NCI-H187 treated with DMSO at 0.1 percent for 48 hours (cell line): ENCODE measurements at places on chromosomes 4 and X.
A peak's percentile ranks its signal among the peaks of the same experiment; 100 is the strongest.

DNA sequence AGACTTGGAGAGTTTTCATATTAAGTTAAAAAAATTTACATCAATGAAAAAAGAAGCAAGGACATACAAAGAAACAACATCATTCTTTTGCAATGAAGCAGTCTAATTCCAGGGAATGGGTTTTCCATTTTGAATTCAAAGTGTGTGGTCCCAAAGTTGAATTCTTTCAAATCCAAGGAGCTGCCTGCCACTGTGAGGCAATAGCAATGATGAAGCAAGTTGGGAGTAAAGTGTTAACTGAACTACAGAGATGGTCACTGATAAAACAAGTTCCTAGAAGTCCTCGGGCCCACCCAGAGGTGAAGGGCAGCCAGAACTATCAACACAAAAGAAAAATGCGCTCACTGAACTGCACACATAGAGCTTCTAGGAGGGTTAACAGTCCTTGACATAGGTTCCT is 115.9 kb downstream of the RAB28 start:
- no peak for DNase-seq

DNA sequence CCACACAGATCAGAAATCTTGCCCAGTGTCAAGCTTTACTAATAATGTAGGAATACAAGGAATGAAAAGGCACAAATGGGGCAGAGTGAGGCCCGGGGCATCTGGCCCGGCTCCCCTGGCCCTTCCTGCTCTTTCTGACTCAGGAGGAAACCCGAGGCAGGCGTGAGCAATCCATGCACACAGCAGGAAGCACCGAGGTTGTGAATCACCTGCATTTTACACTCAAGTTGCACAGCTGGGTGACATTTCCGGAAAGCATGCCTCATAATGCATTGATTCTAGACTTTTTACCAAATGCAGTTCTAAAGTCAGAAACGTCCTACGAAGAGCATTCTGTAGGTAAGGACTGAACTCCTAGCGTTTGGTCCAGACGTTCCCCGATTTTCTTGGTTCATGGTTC is 38.9 kb downstream of the PRIMPOL start:
- no peak for DNase-seq

DNA sequence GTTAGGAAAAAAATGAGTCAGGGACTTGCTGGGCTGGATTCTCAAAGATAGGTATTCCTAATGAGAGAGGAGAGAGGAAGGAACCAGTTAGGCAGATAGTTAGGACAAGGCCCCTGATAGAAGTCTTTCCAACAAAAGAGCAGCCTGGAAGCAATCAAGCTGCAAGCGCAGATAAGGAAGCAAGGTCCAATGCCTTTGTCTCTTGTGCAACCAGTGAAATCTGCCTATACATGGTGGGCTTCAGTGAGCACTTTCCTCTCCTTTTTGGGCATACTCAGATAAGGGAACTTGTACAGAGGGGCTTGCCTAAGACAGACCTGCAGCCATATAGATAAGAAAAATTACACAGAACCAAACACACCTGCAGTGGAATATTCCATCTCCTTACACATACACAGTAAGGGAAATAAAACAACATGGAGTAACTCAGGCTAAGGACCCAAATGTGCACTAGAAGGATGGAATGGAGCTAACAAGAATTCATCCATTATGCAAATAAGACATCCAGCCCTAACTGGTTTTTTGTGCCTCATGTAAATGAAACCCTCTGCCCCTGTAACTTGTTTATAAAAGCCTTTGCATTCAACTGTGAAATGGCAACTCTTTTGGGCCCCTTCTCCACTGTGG is 68.8 kb downstream of the PCDH18 start:
- DNase-seq = no peak

DNA sequence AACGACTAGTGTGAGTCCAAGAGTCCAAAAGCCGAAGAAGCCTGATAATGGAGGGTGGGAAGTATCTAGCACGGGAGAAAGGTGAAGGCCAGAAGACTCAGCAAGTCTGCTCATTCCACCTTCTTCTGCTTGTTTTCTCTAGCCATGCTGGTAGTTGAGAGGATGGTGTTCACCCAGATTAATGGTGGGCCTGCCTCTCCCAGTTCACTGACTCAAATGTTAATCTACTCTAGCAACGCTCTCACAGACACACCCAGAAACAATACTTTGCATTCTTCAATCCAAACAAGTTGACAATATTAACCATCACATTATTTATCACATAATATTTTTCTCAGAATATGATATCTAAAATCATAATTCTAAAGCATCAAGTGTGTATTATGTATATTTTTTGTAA is 1055.1 kb upstream of the PCDH10 start:
- no peak for DNase-seq

- DNase-seq = peak; percentile 44
Observed at GRCh38 chr4:681736-682451, 7.1 kb downstream of the SLC49A3 start.

GRCh38 chr4:158863296-158863695 is 94.5 kb downstream of the FNIP2 start:
- no peak for DNase-seq

GRCh38 chr4:130486841-130487240 is 1390.9 kb downstream of the C4orf33 start:
- DNase-seq = no peak
